ENCODE measurements at places on chromosomes 11 and 22.

DNA sequence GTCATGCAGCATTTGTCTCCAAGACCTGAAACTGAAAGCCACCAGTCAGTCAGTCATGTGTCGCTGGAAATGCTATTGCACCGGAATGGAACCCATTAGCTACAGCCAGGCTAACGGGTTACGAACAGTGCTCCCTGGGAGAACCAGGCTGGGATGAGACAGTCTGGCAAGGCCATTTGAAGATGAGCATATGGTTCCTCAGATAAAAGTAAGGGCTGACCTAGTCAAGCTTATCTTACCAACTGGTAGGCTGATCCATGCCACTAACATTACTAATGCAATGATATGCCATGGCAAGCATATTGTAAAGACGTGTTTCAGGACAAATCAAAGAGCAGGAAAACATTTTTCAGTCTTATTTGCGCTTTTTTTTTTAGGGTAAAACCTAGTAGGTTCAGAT, 28.4 kb downstream of the NAP1L4 start:
- no peak for DNase-seq

- no peak for DNase-seq
Observed at GRCh38 chr22:45192701-45193187, 29.0 kb downstream of the NUP50 start.

GRCh38 chr11:121944556-121945230, 171.3 kb downstream of the BLID start:
- no peak for DNase-seq

GRCh38 chr11:123056835-123057491, 5.0 kb downstream of the HSPA8 start:
- DNase-seq = no peak

DNA sequence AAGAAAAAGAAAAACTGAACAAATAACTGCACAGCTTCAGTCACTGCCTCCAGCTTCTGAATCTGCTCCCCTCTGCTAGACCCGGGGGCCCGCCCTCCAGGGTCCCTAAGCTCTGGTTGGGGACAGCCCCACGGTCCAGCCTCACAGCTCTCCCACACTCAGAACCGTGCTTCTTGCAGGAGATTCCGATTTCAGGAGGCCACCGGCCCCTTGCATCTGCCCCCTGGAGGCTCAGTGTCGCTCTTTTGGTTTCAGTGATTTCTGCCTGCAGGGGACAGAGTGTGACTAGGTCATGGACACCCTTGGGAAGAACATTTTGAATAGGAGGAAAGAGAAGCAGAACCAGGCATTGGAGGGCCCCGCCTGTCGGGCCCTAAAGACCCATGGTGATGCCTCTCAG, 23.1 kb upstream of the RPS3 start:
- DNase-seq = no peak

- no peak for DNase-seq
Observed at GRCh38 chr11:55658608-55659007, 3.4 kb upstream of the OR4C6 start.

- no peak for DNase-seq
Observed at GRCh38 chr11:112227471-112227870, 1.2 kb downstream of the PTS start.

DNA sequence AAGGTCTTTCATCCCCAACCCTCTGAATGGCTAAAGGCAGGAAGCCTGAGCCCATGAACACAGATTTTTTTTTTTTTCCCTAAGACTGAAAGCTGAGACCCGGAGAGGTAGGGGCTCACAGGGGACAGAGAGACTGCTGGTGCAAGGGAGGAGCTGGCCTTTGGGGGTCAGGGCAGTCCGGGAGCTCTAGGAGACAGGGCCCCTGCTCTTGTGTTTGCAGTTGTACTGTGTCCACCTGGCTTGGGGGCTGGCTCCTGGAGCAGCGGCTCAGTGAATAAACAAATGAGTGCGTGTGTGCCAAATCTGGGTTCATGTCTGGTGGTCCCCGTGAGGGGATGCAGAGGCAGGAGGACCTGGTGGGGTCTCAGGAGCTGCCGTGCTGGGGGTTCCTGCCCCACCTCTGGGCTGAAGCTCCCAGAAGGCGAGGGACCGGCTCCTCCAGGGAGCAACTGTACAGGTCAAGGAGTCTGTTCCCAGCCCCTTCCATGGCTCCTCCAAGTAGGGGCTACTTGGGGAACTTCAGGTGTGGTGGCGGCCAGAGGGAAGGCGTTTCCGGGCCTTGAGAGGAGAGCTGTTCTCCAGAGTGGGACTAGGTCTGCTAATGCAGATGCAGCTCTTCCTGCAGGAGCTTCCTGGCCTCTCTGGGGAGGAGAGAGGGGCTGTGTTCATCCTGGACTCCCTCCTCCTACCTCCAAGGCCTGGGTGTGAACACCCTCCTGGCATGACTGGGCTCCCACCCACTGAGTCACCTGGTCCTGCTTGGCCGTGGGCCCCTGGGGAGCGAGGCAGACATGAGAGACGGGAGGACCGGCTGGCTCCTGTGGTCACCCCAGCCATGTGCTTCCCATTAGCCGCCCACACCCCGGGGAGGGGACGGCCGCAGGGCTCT, 57.6 kb downstream of the FBXO7 start:
- no peak for DNase-seq

- no peak for DNase-seq
Observed at GRCh38 chr11:66879999-66880398, 23.1 kb downstream of the LRFN4 start.

GRCh38 chr22:30221121-30221992, 25.2 kb downstream of the LIF start:
- no peak for DNase-seq

GRCh38 chr11:28981381-28981780, 873.2 kb downstream of the METTL15 start:
- DNase-seq = no peak

- no peak for DNase-seq
Observed at GRCh38 chr11:61294717-61295595, at the start of gene VWCE. Gene VWCE (minus strand): TSS chr11:61295316. CDS start chr11:61295037, 279 bp downstream.

DNA sequence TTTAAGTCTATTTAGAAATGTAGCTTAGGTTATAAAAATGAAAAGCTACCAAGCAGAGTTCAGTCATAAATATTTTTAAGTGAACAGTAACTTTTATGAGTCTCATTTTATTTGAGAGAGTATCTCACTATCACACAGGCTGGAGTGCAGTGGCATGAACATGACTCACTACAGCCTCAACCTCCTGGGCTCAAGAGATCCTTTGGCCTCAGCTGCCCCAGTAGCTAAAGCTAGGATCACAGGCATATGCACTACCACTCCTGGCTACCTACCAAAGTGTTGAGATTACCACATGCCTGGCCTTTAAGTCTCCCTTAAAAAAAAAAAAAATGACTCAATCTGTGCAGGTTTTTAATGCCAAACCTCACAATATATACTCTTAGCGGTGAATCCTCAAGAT, 34.7 kb upstream of the CLNS1A start:
- DNase-seq = no peak
